ENCODE measurements at places on chromosomes 12 and 14.

DNA sequence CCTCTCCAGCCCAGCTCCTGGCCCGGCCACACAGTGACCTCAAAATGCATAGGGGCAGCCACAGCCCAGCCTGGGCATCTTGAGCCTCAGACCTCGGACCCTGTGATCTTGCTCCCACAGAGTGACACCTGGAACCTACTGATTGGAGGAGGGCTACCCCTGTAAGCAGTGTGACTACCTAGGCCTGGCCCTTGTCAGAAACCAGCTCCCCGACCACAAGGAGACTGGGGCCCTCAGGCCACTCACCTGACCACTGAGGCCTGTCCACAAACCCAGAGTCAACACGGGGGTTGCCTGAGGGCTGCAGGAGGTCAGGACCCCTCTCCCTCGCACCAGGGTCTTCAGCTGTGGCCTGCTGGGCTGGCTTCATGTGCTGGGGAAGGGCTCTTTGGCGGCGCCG, 9.0 kb downstream of the ANHX start:
- DNase-seq = no peak

DNA sequence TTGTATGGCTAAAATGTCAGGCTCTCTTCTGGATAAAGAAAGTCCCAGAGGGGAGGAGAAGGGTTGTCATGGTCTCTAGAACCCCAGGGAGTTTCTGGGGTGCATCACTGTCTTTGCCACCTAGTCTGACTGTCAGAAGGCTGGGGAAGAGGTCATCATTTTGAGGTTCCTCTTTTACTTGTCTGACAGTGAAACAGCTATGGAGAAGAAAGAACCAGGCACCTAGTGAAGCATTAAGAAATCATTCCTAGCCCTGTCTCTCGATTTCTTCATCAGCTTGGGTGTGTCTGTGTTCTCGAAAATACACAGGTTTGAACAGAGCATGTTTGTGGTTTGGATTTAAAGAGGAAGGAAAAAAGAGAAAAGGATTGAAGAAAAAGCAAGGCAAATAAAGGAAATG, 158.7 kb upstream of the LRIG3 start:
- DNase-seq = peak; percentile 16

DNA sequence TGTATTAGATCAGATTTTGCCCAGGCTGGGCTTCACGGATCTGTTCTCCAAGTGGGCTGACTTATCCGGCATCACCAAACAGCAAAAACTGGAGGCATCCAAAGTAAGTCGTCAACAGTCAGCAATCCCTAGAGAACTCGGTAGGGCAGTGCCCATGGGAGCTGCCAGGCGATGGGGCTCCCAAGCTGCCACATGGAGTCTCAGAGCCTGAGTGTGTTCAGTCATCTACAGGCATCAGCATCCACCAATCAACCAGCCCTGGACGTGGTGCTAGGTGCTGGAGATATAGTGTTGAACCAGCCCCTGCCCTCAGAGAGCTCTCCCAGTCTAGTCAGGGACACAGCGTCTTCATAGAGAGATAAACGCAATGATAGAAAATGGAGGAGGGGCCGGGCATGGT, 6.9 kb downstream of the SERPINA4 start:
- DNase-seq = no peak

GRCh38 chr12:132159555-132160003, 15.3 kb downstream of the NOC4L start:
- no peak for DNase-seq

GRCh38 chr12:6950401-6950801, 755 bp upstream of the PTPN6 start:
- peak; percentile 58 for DNase-seq

DNA sequence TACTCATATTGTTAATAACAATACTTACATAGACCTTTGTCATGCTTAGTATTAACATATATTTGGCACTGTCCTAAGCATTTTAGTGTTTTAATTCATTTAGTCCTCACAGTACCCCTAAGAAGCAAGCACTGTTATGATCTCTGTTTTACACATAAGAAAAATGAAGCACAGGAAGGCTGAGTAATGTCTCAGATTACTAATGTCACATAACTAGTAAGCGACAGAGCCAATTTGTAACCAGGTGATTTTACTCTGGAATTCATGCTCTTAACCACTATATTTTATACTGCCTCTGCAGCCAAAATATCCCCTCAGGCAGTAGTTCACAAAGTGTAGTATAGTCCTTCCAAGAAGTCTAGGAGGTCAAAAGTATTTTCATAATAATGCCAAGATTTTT, 20.3 kb downstream of the TMEM253 start:
- DNase-seq = no peak

GRCh38 chr12:65525491-65526141, 247.1 kb downstream of the MSRB3 start:
- DNase-seq = no peak

DNA sequence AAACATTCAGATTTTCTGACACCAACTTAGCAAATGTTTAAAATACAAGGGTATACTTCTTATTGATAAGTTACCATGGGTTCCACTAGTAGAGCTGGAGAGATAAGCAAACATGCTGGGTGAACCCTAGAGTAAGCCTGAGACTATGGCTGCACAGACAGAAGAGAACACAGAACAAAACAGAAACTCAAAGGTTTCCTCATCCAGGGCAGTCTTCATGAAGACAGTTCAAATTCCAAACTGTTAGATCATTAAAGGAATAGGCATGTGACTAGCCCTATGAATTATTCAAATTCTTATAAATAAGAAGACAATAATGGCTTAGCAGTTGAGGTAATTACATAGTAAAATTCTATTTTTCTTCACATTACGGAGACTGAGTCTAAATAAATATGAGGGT, 28.1 kb downstream of the BTBD7 start:
- DNase-seq = no peak

GRCh38 chr12:120346031-120346430, 18.5 kb upstream of the PLA2G1B start:
- DNase-seq = no peak

- no peak for DNase-seq
Measured at GRCh38 chr14:20215196-20215595, 8.3 kb upstream of the OR11H6 start.

DNA sequence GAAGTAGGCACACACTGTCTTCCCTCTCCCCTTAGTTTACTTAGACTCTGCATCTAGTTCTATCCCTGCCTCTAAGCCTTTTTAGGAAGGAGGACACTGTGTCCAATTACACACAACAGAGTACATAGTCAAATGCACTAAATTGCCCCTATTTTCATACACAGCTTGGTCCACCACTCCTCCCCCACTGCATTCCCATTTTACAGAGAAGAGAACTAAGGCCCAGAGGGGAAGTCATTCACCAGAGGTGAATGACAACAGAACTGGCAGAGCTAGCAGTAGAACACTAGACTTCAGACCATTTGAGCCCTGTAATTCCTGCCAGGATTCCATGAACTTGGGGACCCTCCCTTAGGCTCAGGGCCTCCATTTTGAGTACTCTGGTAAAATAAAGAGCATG, 1.1 kb upstream of the JPH4 start:
- DNase-seq = no peak

DNA sequence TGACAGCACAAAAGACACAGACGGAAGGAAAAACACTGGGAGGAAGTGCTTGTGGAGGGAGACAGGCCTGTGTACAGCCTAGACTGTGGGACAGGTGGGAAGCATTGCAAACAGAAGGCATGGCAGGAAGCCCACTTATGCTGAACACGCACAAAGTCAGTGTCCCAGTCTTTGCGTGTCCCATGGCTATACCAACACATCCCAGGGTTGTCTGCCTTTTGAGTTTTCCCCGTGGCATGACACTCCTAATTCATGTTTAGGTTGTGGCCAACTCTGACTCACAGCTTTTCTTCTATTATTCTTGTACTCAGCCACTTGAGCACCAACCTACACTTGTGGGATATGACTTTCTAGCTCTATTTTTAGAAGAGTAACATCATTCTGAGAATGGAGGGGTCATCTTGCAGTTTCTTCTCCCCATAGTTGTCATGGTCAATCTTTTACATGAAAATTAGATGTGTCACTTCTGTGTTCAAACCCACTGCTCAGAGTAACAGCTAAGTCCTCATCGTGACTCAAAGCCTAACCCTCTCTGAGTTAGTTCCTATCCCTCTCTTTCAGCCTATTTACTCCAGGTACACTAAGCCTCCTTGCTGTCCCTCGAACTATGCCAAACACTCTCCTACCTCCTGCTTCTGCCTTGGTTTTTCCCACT, 27.5 kb upstream of the JPH4 start:
- no peak for DNase-seq

GRCh38 chr12:41988715-41989114, 156.0 kb downstream of the GXYLT1 start:
- DNase-seq = no peak

DNA sequence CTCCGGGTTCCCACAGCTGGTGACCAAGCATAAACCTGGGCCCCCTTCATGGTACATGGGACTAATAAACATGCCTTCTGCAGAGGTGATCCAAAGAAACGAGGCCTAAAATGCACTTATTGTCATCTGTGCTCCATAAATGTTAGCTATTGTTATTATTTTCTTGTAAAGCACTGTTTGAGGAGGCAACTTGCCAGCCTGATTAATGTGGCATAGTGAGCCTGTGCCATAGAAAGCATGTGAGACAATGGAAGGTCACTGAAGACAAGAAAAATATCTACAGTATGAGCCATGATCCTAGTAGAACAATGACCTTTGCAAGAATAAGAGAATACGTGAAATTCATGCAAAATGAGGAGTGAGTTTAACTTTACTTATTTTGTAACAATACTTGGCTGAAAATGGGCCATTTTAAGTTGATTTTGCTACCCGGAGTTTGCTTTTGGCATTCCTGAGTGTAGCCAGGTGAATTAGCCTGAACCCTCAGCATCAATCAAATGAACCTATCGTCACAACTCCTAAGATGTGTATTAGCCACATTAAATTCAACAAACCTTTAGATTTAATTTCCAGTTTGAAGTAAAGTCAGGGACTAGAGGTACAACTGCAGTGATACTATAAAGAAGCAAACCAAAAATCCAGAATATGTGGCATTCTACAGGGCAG, 52.2 kb downstream of the CPM start:
- no peak for DNase-seq

DNA sequence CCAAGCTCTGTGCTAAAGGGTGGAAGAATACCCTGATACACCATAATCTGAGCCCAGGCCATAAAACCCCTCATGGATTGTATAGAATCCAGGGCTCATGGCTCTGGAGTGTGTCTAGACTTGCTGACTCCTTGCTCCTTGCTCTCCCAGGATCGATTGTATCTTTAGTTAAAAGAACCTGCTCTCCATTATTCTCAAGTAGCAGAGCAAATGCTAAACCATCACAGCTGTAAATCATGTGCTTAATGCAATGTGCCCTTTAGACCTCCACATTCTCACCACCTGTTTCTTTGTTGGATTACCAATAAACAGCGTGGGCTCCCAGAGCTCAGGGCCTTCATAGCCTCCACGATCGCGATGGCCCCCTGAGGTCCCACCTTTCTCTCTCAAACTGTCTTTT, 411.6 kb upstream of the FBXO33 start:
- DNase-seq = no peak

GRCh38 chr12:109544955-109545531, 28.3 kb downstream of the MMAB start:
- DNase-seq = no peak

GRCh38 chr12:57320639-57321038, 69.7 kb upstream of the STAC3 start:
- no peak for DNase-seq

GRCh38 chr12:24776861-24777260, 172.0 kb downstream of the BCAT1 start:
- no peak for DNase-seq

- no peak for DNase-seq
Measured at GRCh38 chr12:93145086-93145485, 216.0 kb upstream of the EEA1 start.

DNA sequence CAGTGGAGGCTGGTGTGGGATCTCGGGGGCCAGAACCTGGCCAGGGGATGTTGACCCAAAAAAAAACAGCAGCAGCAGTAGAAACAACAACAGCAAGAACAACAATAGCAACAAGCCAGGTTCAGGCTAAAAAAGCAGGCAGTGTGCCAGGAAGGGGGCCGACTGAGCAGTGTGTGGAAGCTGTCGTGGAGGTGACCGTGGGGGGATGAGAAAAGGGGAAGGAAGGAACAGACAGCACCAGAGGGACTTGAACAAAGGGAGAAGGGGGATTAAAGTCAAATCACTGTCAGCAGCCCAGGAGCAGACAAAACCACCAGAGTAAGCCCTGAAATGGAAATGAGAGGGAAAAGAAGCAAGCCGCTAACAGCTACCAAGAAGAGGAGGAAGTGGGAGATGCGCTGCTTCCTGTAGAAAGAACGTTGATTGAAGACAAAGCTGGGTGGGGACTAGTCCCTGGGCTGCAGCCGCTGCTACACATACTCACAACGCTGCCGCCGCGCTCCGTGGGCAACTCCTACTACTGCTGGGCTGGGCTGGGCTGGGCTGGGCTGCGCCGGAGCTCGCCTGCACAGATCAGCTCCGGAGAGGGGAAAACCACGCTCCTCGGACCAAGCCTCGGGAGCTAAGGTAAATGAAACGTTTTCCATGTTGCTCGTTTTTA, at the start of gene GNG2:
TSS of gene GNG2 (plus strand) at position 449 of the 661 bp plus-strand sequence. CDS start 90,067 bp downstream, outside the sequence.
- DNase-seq = peak; percentile 58

- no peak for DNase-seq
Measured at GRCh38 chr14:104879983-104880565, 15.0 kb downstream of the CEP170B start.

- no peak for DNase-seq
Measured at GRCh38 chr12:15346488-15346887, 24.2 kb downstream of the PTPRO start.

GRCh38 chr12:7047306-7047705, 13.2 kb upstream of the C1S start:
- no peak for DNase-seq

- no peak for DNase-seq
Measured at GRCh38 chr14:44154874-44155273, 352.2 kb downstream of the FSCB start.

DNA sequence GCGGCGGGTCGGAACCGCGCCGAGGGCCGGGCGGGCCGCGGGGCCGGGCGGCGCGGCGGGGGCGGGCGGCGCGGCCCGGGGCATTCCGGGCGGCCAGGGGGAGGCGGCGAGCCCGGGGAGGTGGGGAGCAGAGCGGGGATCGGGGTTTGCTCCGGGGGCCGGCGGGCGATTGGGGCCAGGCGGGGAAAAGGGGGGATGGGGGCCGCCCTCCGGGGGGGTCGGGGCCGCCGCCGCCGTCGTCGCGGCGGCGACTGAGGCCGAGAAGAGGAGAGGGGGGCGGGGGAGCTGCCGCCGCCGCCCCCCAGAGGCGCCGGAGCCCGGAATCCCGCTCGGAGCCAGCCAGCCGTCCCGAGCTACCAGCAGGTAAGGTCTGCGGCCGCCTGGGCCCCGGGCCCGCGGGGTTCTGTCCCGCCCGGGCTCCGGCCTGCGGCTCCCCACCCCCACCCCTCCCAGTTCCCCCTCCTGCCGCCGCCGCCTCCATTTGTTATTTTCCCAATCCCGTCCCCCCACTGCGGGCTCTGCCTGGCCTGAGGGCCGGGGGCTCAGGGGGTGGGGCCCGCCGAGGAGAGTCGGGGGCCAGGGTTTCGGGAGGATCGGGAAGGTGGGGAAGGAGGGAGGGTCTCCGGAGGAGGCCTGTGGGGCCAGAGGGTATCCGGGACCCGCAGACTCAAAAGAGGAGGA, 403 bp downstream of the ATN1 start:
- DNase-seq = peak; percentile 23

GRCh38 chr12:92955997-92956663, 27.0 kb upstream of the EEA1 start:
- DNase-seq = no peak

- DNase-seq = no peak
Measured at GRCh38 chr12:57609781-57610553, 1.3 kb upstream of the ARHGEF25 start.

Data from OCI-M1 (cell line).